OCI-M1 (cell line): ENCODE measurements at places on chromosomes 12 and 14.

- no peak for DNase-seq
Measured at GRCh38 chr12:78101113-78101876, 270.6 kb downstream of the NAV3 start.

DNA sequence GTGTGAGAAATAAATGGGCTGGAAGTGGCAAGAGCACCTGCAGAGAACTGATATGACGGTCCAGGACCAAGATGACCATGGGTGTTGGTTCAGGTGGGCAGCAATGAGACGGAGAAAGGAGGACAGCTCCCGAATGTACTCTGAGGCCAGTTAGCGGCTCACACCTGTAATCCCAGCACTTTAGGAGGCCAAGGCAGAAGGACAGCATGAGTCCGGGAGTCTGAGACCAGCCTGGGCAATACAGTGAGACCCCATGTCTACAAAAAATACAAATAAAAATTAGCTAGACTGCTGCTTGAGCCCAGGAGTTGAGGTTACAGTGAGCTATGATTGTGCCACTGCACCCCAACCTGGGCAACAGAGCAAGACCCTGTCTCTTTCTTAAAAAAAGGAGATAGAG lies 60.1 kb downstream of the FOXN3 start:
- DNase-seq, result no peak

DNA sequence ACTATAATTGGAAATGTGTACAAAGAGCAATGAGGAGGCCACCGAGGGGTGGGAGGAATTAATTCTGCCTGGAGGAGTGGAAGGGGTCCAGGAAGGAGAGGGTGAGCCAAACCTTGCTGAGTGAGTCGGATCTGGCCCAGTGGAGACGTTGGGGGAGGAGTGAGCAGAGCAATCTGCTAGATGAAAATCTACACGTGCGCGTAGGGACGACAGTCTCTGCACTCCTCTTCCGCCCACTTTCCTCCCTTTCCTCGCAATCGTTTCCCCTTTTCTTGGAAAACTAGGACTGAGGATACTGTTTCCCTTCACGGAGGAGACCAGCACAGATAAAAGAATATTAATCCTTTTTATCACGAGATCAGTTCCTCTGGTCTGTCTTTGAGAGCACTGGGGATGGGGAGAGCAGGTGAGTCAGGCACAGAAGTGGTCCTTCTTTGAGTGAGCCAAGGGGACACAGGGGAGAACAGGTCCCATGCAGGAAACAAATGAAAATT lies 2.9 kb upstream of the NAB2 start:
- peak; percentile 84 for DNase-seq

GRCh38 chr14:97271451-97271960 lies 474.3 kb downstream of the VRK1 start:
- DNase-seq, result no peak

DNA sequence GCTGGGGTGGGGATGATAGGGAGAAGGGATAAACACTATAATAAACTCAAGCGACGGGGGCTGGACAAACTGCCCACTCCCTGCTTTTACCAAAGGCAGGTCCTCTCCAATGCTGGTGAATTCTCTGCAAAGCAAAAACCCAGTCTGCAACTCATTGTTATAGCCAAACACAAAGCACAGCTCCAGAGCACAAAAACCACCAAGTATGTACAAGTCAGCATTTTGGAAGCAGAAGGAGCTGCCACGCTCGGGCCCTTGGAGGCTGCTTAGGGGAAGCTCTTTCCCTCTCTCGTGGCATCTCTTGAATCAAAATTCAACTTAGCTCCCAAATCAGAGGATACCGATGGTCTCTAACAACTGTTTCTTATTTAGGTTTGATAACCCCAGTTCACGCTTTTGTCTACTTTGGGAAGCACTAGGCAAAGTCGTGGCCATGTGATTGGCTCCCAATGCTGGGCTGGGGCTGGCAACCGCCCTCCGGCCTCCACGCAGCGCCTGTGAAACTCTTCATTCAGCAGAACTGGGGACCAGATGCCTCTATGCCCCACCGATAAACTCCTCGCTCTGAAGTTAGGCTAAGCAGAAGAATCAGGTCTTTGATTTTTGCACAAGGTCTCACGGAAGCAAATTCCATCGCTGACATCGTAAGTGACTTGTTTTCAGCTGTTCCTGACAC lies 158.5 kb upstream of the FOXN3 start:
- DNase-seq, result no peak

DNA sequence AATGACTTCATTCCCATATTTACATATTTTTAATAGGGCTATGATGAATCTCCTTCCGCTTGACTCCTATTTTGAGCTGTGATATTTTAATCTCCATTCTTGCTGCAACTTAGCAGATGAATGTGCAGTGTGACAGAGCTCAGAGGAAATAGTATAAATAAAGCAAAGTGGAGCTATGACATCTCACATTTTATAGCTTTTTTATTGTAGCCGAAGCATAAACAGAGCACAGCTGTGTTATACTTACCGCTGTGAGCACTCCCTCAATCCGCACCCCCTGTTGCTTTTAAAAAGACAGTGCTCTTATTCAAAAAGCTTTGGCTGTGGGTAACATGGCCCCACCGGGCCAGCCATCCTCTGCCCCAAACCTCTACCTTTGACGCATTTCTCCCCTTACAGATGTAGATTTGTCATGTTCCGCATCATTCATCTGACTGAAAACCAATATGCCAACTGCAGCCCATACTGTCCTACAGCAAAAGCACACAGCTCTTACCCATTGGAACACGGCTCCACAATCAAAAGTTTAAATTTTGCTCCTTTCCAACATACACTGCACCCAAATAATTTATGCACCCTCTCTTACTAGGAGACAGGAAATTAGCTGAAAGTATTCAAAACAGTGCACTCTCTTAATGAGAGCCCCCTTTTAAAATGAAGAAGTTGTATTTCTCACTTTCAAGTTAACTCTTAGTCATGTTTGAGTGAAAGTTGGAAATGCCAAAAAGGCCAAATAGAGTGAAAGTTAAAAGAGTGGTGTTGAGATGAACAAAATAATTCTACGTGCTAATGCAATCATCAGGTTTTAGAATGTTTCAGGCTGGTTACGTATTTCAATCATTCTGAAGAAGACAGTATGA lies 429.3 kb upstream of the SOX5 start:
- DNase-seq, result no peak

DNA sequence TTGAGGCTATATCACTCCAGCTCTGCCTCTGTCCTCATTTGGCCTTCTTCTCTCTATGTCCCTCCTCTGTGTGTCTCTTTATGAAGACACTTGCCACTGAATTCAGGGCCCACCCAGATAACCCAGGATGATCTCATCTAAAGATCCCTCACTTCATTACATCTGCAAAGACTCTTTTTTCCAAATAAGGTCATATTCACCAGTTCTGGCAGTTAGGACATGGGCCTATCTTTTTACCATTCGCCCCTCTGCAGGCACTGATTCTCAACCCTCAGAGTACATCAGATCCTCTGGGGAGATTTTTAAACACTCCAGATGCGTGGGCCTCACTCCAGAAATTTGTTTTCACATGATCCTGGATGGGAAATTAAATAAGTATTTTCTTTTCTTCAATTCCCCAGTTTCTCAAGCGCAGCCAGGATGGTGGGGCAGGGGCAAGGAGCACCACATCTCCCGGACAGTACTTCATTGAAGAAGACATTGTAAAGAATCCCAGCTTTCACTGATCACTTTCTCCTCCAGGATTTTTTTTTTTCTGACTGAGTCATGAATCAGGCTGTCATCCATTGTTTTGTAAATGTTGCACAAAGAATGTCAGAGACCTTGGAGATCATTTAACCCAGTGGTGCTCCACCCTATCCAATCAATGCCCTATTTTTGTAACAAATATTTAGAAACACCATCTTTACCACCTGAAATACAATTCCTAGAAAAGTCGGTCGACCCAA lies 27.4 kb downstream of the CRACR2A start:
- peak; percentile 5 for DNase-seq

- no peak for DNase-seq
Measured at GRCh38 chr12:3061059-3061458, 16.1 kb upstream of the TSPAN9 start.

- DNase-seq, result peak; percentile 17
Measured at GRCh38 chr14:83217492-83217891, 1683.8 kb upstream of the SEL1L start.

- no peak for DNase-seq
Measured at GRCh38 chr14:52112336-52113018, 43.6 kb upstream of the NID2 start.

DNA sequence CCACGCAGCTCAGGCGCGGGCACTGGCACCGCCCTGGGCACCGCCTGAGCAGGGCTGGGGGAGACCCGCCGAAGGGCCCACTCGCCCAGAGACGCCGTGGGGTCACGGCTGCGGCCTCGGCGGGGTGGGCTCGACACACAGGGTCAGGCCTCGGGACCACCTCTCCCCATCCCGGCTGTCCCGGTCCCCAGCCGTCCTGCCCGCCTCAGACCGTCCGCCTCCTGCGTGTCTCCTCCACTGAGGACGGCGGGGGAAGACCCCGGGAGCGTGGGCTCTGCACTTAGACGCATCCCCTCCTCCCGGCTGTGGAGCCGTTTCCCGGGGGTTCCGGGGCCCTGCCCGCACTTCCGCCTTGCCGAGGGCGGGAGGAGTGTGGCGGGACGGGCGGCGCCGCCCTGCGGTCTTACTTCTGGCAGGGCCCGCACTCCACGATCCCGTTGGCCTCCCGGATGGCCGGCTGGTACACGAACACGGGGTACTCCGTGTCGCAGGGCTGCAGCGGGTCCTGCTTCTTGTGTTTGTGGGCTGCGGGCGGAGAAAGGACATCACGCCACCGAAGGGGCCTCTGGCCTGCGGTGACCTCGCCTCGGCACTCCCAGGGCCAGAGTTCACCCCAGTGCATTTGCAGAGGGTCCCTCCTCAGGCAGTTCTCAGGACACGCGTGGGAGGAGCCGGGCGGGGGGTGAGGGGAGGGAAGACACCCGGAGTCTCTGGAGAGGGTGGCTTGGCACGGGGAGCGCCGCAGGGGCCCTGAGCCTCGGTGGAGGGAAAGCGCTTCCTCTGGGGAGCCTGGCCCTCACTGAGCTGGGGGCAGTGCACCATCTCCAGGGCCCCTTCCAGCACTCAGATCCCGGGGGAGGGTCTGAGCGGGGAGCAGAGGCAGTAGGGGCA lies 23.1 kb upstream of the LRTM2 start:
- no peak for DNase-seq

GRCh38 chr14:78363008-78363407 lies 192.8 kb downstream of the NRXN3 start:
- DNase-seq, result no peak

GRCh38 chr14:95226801-95227200 lies 69.5 kb upstream of the DICER1 start:
- no peak for DNase-seq

GRCh38 chr12:5307065-5307464 lies 124.8 kb upstream of the NTF3 start:
- DNase-seq, result no peak

GRCh38 chr14:37474191-37474590 lies 120.9 kb downstream of the FOXA1 start:
- no peak for DNase-seq

DNA sequence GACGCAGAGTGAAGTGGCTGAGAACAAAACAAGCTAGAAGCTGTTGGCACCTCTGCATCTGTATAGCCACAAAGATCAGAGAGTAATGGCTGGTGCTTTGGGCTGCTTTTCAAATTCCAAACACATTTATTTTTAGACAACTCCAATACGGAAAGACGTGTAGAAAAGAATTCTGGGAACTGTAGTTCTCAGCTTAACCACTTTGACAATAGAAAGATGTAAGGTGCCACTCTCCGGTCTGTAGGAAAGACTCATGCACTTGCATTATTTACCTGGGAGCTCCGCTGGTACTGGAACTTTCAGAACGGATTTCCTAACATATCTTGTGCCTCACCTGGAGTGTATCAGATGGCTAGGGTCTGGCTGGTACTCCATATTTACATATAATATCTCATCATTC lies 1.8 kb upstream of the OR4K2 start:
- no peak for DNase-seq

GRCh38 chr14:75067212-75067611 lies 2.2 kb upstream of the ZC2HC1C start:
- no peak for DNase-seq

DNA sequence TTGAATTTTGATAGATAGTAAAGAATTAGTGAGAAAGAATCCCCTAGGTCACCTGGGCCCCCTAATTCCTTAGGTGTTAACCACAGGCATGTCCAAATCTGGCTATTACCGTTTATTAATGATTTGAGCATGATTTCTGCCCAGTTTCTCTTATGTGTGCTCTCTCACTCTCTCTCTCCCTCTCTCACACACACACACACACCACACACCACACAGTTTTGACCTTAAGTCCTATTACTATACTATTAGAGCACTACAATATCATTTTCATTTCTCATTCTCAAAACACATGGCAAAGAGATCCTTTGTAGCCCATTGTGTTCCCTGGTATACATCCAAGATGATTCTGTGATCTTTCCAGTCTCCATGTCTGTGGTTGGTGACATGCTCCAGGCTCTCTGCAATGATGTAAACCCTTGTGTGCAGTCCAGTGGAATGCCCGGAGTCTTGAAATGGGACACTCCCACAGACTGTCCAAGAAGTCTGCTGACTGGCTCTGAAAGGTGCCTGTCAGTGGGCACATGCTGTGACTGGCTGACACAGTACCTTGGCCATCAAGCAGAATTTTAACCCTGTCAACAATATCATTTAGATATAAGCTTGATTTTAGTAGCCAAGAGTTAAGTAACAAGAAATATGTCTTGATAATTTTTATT lies 96.2 kb downstream of the FIGNL2 start:
- DNase-seq, result no peak

DNA sequence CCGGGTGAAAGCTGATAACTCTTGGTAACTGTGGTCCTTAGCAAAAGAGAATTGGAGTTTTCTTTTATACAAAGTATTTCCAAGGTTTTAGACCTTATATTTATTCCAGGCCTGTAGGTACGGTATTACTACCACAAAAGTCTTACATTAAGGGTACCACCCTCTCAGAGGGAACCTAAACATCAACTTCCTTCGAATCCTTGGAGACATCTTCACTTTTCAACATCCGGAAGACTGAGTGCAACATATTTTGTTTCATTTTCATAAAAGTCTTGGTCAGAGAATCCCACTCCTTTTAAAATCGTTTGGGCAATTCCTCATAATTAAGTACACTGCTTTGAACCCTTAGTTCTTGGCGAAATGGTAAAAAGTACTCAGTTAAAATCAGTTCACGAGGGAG lies 1.2 kb downstream of the CNOT2 start:
- peak; percentile 55 for DNase-seq

GRCh38 chr12:116165036-116165425 lies 112.5 kb downstream of the MED13L start:
- peak; percentile 35 for DNase-seq

DNA sequence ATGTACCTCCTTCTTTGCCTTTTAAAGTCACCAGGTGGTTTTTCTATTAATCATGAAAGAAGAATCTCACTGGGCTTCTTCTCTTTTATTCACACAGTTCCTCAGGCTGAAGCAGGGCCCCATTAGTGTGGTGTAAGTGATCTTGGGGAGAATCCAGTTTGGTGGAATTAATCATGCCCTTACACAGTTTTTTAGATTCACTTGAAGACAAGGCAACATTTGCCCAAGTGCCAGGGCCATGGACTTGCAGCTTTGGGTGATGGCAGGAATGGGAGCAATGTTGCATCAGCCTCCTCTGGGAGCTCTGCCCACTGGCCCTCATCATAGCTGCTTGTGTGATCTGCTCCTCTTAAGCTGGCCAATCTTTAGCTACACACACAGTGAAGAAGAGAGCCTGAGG lies 33.8 kb downstream of the KCNK10 start:
- peak; percentile 4 for DNase-seq

- peak; percentile 75 for DNase-seq
Measured at GRCh38 chr12:3869865-3870264, 3.3 kb downstream of the PARP11 start.
